ENCODE measurements at places on chromosomes 2 and 18.

GRCh38 chr2:227855440-227855839, 16.0 kb upstream of the DAW1 start:
- DNase-seq = no peak

- DNase-seq = no peak
These were observed 161.7 kb downstream of the PARD3B start for GRCh38 chr2:204706939-204707338.

GRCh38 chr2:54572262-54572635, 116.1 kb downstream of the SPTBN1 start:
- DNase-seq = peak; percentile 61

- no peak for DNase-seq
These were observed 35.8 kb upstream of the INHBB start for GRCh38 chr2:120310136-120310535.

GRCh38 chr2:1655461-1655860, 88.9 kb downstream of the PXDN start:
- DNase-seq = no peak

- no peak for DNase-seq
These were observed 34.7 kb downstream of the KLF7 start for GRCh38 chr2:207130958-207131521.

- DNase-seq = no peak
These were observed 104.1 kb upstream of the ITPRID2 start for GRCh38 chr2:181787310-181788048.

DNA sequence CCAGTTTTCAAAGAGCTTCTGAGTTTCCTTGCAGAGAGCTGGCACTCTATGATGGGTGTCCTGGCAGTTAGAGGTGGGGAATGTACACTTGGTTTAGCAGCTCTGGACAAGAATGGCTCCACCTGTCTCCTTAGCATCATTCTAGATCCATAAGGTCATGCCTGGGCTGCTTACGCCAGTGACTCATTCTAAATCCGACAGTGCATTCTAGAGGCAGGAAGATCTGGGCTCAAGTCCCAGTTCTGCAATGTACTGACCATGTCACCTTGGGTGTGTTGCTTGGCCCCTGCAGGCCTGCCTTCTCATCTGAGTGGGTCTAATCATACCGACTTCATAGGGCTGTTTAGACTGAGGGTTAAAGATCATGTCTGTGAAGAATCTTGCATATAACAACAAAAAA, 46.5 kb downstream of the PTGR3 start:
- no peak for DNase-seq

- no peak for DNase-seq
These were observed 54.5 kb downstream of the SKA1 start for GRCh38 chr18:50429207-50429948.

DNA sequence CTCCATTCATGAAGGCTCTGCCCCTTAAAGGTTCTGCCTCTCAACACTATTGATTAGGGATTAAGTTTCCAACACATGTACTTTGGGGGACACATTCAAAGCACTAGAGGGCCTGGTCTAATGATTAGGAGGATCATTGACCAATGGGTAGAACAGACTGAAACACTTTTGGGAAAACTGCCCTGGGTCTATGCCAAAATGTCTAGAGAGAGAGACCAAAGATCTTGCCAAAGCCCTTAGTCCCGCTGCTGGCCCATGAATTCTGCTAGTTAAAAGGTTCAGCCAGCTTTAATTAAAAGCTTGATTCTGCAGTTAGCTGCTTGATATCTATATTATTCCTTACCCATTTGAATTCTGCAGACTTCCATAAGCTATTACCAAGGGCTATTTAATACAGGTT, 613.2 kb downstream of the SLC4A3 start:
- no peak for DNase-seq
